ENCODE measurements at places on chromosomes 16 and 17.
A peak's percentile ranks its signal among the peaks of the same experiment; 100 is the strongest.

GRCh38 chr17:5706577-5707210, 122.4 kb upstream of the NLRP1 start:
- H3K36me3 ChIP-seq: no peaks in the 10 kb centered on the region
- peaks cover 2% of the 10 kb centered on the region for H3K27me3 ChIP-seq
- H3K27ac ChIP-seq: no peak overlapping the region

DNA sequence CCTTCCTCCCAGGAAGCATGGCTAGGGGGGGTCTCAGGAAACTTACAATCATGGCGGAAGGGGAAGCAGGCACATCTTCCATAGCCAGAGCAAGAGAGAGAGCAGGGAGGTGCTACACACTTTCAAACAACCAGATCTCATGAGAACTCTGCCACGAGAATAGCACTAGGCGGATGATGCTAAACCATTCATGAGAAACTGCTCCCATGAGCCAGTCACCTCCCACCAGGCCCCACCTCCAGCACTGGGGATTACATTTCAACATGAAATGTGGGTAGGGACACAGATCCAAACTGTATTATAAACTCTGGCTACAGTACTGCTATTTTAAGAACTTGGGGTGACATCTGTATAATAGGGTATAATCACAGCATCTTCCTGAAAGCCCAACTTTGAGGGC, 83.1 kb upstream of the CACNG5 start:
- no peak overlapping the region for H3K4me3 ChIP-seq
- no peaks in the 10 kb centered on the region for H3K36me3 ChIP-seq
- no peaks in the 10 kb centered on the region for H3K4me1 ChIP-seq
- DNase-seq: no peak

DNA sequence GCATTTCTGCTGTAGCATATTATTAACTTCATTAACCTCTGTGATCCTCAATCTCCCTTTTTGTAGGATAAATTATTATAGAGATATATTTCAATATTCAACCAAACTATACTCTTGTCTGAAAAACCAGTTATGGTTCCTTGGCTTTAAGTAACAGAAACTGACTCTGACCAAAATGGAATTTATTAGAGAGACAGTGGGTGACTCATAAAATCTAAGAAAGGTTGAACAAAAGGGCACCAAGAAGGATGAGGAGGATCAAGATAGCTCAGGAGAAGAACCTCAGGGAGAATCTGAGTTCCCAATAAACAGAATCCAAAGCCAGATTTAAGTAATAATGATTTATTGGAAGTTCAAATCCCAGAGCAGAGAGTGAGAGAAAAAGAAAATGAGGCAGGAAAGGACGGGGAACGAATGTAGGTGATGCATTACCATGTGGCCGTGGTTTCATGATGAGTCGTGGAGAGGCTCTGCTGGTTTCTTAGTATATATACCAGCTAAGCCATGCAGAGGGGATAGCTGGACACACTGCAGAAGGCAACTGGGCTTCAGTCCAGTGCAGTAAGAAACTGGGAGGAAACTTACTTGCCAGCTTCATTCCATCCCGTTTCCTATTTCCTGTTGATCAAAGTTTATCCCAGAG, 151.5 kb upstream of the GOT2 start:
- H3K36me3 ChIP-seq: no peaks in the 10 kb centered on the region
- H3K27me3 ChIP-seq: no peaks in the 10 kb centered on the region
- no peak for DNase-seq
- no peak overlapping the region for H3K4me3 ChIP-seq
- peaks cover 5% of the 10 kb centered on the region for H3K4me1 ChIP-seq
- no peak overlapping the region for H3K27ac ChIP-seq

DNA sequence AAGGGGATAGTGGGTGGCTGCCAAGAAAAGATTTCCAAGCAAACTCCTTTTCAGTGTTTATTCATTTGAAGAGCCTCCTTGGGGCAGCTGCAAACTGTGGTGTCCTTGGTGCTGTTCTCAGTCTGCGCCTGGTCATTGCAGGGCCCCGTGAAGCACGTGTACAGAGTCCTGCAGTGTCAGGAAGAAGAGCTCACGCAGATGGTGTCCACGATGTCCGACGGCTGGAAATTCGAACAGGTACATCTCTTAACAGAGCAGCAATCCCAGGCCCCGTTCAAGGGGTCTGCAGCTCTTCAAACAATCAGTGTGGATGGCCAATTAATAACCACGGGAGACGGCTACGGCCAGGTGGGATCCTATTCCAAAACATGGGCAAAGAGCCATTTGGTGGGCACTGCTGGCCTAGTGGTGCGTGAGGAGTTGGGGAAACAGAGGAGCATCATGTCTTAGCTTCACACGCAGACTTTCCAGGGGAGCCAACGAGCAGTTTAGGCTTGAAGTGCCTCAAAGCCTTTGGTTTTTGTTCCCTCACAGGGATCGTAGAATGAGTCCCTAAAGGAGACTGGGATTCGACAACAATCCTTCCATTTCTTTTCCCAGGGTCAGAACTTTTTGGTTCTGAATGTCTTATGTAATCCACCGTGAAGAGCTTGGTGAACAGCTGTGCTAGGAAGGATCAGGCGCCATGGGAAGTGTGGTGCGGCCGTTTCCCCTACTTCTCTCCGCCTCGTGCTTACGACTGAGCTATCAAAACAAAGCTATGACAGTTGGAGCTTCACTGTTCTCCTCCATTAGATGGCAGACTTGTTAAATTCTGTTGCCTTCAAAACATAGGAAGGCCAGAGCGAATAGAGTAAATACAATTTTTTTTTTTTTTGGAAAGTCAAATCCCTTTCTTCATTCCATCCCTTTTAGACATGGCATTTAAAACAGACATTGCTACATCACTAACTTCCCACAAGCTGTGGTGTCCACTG, 12.6 kb downstream of the KCTD2 start:
- H3K4me3 ChIP-seq: no peak overlapping the region
- H3K27ac ChIP-seq: no peak overlapping the region
- H3K36me3 ChIP-seq: peaks cover 7% of the 10 kb centered on the region
- no peak for DNase-seq
- no peaks in the 10 kb centered on the region for H3K4me1 ChIP-seq
- no peaks in the 10 kb centered on the region for H3K27me3 ChIP-seq

DNA sequence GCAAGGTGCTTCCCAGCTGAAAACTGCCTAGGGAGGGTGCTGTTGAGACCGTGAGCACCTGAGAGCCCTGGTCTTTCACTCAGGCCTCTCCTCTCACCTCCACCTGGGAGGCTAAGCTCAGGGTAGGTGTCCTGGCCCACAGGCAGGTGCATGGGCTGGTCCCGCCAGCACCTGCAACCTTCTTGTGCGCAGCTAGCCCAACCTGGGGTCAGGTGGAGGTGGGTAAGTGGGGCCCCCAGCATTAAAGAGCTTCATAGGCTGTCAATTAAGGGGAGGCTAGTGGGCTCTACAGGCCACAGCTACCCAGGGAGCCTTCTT, 8.7 kb downstream of the ADCY7 start:
- DNase-seq: no peak
- H3K36me3 ChIP-seq: 0 out of 2 replicates have a peak, but pooled peaks cover 2% of the 10 kb centered on the region
- peaks cover 61% of the 10 kb centered on the region for H3K4me1 ChIP-seq
- H3K27me3 ChIP-seq: no peaks in the 10 kb centered on the region
- peak overlapping the region; percentile 70 for H3K4me3 ChIP-seq

DNA sequence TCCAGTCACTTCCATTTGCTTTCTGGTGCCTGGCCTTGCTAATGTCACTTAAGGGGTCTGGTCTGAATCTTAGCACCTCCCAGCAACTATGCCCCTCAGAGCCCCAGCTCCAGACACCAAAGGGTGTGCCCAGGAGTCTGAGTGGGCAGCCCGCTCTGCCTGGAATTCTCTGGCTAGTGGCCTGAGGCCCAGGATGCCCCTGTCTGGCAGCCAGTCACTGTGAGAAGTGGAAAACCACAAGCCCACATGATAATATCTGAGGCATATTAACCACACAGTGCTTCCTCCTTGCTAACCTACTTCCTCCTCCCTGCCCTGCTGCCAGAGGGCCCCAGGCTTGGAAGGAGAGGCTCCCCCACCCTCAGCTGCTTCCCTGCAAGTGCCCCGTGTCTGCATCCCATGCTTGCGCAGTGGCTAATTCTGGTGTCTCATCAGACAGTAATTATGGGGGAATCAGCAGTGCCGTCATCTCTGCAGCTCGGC, 14.0 kb downstream of the SRCIN1 start:
- DNase-seq: no peak
- H3K4me3 ChIP-seq: no peak overlapping the region
- no peak overlapping the region for H3K27ac ChIP-seq

GRCh38 chr17:72487731-72488494, 367.1 kb downstream of the SOX9 start:
- no peaks in the 10 kb centered on the region for H3K27me3 ChIP-seq
- no peak for DNase-seq
- no peak overlapping the region for H3K27ac ChIP-seq
- H3K4me3 ChIP-seq: no peak overlapping the region
- no peaks in the 10 kb centered on the region for H3K4me1 ChIP-seq
- no peaks in the 10 kb centered on the region for H3K36me3 ChIP-seq

GRCh38 chr16:28873543-28874201, 4.6 kb upstream of the ATP2A1 start:
- peaks cover 18% of the 10 kb centered on the region for H3K36me3 ChIP-seq
- peaks cover 7% of the 10 kb centered on the region for H3K4me1 ChIP-seq
- H3K27me3 ChIP-seq: no peaks in the 10 kb centered on the region
- DNase-seq: no peak
- no peak overlapping the region for H3K27ac ChIP-seq

- H3K27ac ChIP-seq: no peak overlapping the region
- no peaks in the 10 kb centered on the region for H3K27me3 ChIP-seq
- DNase-seq: no peak
- H3K36me3 ChIP-seq: peaks cover 35% of the 10 kb centered on the region
- H3K4me1 ChIP-seq: no peaks in the 10 kb centered on the region
Measured at GRCh38 chr17:76063875-76064546, 8.3 kb downstream of the SRP68 start.
